Adrenal gland (tissue), 19 donors: ENCODE measurements at places on chromosomes 13 and 19. TPM values are rescaled to one million over a fixed set of nuclear protein-coding genes. Genes with fewer than 3 reads are reported as not detected.
A peak's percentile ranks its signal among the peaks of the same experiment; 100 is the strongest.

DNA sequence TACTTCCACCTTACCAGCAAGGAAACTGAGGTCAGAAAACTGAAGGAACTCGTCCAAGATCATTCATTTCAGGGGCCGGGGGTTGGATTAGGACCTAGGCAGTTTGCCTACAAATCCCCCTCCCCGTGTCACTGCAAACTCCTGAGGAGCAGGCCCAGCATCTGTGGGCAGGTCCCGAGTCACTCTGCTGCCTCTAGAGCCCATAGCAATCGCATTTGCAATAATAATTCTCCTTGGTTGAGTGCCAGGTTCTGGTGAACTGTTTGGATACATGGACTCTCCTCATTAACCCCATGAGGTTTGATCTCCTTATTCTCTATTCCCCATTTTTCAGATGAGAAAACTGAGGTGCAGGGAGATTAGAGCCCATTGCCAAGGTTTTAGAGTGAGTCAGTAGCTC is 903 bp downstream of the PIN1 start:
- DNase-seq: peak; percentile 38

DNA sequence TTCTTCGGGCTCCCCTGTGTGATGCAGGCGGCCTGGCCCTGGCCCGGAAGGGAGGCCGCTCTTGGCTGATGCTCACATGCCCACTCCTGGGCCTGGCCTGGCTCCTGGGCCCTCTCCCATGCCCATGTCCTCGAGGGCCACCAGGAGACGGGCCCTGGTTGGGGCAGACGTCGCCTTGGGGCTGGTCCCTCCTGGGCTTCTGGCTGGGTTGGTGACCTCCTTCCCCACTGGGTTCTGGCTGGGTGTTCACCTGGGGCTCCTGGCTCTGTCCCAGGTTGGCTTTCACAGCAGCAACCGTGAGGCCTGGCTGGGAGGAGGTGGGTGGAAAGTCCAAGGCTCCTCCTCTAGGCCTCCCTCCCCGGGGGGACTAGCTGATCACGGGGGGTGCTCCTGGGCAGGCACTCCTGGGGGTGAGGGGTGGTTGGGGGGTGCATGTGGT is 15.5 kb upstream of the SLC7A10 start:
- no peak for DNase-seq

DNA sequence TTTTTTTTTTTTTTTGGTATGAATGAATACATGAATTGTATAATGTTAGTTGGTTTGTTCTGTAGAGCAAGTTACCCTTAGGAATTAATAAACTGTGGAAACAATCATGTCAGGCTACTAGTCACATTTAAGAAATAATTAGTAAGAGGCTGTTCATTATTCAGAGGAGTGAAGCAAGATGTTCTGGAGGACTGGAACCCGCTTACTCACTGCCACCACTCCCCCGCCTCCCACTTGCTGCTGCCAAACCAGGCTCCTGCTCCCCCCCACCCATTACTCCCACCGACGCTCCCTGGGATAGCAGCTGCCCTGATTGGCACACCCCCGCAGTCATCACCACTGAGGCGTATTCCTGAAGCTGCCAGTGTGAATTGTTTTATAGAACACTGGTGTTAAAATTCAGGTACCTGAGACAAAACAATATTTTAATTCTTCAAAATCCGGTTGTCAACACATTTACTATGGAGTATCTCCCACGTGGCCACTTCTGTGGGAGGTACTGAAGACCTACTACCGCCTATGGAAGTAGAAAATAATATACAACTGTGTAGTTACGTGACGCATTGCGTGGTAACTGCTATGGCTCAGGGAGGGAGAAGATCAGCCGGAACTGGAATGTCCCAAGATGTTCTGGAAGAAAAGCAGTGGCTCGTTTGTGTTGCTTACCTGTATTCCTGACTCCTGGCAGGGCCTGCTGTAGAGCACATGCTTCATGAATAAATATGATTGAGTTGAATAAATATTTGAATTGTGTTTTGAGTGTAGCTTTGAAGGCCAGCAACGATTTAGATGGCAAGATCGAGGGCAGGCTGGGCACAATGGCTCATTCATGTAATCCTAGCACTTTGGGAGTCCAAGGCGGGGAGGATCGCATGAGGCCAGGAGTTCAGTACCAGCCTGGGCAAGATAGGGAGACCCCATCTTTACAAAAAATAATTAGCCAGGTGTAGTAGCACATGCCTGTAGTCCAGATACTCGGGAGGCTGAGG is 1.7 kb downstream of the DPY19L3 start:
- no peak for DNase-seq

- DNase-seq: no peak
Measured at GRCh38 chr13:100961186-100961585, 286.6 kb upstream of the TMTC4 start.

- DNase-seq: no peak
Measured at GRCh38 chr13:52447354-52447753, 3.1 kb downstream of the VPS36 start.

DNA sequence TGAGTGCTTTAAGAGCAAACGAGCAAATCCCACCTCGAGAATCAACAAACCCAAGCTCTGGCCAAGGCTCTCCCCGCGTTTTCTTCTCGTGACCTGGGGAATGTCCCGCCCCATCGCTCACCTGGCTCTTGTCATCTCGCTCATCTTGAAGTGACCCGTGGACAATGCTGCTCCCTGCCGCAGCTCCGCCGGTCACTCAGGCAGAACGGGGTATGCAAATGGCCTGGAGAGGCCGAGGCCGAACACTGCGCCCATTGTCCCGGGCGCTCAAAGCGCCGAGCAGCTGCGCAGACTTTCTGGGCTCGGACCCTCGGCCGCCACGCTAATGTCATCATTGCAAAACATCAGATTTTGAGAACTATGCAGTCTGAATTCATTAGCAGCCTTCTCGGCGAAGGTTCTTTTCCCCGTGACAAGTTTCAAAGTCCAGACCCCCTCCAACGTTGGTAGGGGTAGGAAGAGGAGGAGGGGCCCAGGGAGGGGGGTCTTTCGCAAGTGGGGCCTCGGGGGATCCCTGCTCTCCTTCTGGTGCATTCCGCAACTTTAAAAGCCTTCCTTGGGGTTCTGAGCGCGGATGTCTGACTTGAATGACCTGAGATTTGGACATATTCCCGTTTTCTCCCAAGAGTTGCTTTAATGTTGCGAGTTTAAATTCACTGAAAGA is 39.7 kb downstream of the SOX1 start:
- DNase-seq: no peak

The SLC25A15 gene
- 4.1 TPM for total RNA-seq

DNA sequence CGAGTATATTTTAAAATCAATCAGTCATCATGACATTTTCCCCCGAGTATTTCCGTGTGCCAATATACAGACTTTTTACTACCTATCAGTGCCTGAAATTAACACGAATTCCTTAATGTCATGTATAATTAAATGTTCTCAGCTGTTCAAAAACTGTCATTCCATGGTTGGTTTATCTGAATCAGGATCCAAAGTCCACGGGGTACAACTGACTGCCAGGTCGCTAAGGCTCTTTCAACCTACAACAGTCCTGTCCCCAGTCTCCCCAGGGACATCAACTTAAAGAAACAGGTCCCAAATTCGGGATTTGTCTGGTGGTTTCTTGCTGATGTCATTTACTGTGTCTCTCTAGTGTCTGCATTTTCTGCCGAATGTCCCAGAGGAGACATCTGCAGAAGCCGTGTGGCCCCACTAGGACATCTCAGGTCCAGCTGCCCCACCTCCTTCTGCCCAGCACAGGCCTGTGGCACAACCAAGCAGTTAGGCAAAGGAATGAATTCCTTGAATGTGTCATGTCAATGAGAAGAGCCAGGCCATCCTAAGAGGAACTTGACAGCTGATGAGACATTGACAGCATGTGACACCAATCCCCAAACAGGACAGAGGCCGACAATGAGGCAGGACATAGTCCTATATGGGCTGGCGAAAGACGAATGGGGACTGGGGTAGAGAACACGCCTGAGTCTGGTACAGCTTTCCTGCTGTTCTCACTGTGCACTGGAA is 109.5 kb downstream of the STK24 start:
- no peak for DNase-seq

The FUT6 gene
- total RNA-seq: not detected
